T-helper 2 cell (primary cell): ENCODE measurements at places on chromosomes 6 and 20.

DNA sequence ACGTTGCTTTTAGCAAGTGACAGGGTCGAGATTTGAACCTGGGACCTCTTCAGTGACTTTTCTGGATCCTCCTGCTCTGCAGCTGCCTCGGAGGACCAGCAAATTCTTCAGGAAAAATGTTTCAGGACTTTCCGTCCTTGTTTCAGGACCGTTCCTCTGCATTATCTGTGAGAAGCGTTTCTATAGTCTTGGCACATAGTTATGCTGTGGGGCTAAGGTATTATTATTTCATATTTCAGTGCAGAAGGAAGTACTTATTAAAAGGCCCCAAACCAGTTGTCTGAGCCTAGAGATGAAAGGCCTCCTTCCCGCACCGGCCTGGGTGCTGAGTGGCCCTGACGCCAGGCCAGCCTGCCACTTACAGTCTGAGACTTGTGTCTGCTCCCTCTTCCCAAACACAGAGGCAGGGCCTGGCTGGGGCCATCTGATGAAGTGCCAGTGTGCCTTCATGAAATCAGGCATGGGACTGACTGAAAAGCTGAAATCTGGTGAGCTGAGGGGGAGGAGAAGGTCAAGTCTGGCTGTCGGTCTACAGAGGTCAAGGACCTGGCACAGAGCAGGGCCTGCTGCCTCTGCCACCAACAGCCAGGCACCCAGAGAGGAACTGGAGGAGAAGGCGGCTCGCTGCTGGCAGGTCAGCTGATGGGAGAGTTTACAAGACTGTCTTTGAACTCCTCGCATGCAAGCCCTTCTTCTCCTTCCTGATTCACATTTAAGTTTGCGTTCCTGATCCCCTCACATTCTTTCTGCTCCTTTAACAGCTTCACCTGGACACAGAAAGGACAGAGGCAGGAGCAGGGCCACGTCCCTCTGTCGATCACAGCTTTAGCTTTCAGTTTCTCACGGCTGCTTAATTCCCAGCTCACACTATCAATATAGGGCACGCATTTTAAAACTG lies 8.9 kb upstream of the QKI start:
- no peak for DNase-seq

DNA sequence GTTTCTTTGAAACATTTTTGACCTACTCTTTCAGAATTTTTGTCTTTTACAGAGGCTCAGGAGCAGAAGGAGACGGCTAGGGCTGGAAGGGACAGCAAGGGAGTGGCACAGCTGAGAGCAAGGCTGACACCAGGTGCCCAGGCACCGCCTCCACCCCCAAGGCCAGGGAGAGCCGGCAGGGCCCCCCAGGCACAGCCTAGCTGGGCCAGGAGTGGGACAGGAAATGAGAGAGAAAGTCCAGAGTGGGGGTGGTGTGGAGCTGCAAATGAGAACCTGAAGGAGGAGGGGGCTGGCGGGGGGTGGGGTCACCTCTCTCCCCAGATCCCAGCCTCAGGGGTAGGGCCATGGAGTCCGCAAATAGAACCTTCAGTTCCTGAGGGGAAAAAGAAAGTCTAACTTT lies 236.7 kb downstream of the CDC5L start:
- no peak for DNase-seq

GRCh38 chr20:36408219-36408618 lies 102.1 kb downstream of the DLGAP4 start:
- DNase-seq, result no peak

GRCh38 chr6:73011945-73012344 lies 213.4 kb downstream of the KHDC1L start:
- DNase-seq, result no peak

DNA sequence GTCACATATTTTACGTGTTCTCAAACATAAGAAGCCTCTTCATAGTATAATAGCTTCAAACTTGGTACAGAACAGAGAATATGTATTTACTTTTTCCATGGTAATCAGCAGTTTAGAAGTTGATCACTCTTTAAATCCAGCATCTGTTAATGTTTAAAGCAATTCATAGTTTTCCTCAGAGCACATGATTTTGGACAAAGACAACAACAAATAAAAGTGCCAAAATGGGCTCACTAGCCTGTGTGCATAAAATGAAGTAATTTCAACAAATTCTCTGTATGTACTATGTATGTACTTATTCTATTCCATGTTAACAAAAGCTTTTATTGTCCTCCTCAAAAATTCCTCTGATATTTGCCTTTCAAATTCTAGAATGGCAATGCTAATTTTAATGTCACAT lies 38.1 kb upstream of the UST start:
- no peak for DNase-seq

GRCh38 chr20:50750145-50750671 lies 18.8 kb downstream of the PARD6B start:
- no peak for DNase-seq

DNA sequence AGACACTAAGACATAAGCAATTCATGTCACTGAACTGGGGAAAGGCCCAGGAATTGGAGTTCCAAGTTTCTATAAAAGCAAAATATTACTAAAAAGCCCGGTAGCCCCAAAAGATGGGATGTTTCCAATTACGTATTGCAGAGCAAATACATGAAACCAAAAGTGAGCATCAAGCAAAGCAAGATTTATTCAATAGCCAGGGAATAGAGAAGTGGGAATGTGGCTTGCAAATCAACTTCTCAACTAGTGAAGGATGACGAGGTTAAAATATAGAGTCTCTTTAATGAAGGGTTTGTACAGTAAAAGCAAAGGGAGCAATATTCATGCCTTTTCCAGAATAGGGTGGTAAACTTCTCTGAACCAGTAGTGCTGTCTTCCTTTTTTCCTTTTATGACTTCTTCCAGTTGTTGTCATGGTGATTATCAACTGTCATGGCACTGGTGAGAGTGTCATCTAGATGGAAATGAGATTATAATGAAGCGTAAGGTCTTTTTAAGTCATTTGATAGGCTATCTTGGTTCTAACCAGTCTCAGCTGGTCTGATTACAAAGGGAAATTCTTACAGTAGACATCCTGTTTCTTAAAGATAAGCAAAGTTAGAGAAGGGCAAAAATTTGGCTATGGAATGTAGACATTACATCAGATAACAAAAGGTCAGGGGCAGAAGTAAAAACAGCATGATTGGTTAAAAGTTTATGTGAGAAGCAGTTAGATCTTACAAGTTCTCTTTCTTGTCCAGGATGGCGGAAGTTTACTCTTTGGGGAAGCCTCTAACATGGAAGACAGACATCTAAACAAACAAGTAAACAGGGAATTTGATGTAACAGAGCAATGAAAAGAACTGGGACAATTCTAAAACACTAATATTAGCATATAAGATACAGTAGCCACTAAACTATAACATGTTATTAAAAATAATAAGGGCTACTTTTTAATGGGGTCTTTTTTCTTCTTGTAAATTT lies 96.9 kb downstream of the TBX18 start:
- DNase-seq, result no peak

DNA sequence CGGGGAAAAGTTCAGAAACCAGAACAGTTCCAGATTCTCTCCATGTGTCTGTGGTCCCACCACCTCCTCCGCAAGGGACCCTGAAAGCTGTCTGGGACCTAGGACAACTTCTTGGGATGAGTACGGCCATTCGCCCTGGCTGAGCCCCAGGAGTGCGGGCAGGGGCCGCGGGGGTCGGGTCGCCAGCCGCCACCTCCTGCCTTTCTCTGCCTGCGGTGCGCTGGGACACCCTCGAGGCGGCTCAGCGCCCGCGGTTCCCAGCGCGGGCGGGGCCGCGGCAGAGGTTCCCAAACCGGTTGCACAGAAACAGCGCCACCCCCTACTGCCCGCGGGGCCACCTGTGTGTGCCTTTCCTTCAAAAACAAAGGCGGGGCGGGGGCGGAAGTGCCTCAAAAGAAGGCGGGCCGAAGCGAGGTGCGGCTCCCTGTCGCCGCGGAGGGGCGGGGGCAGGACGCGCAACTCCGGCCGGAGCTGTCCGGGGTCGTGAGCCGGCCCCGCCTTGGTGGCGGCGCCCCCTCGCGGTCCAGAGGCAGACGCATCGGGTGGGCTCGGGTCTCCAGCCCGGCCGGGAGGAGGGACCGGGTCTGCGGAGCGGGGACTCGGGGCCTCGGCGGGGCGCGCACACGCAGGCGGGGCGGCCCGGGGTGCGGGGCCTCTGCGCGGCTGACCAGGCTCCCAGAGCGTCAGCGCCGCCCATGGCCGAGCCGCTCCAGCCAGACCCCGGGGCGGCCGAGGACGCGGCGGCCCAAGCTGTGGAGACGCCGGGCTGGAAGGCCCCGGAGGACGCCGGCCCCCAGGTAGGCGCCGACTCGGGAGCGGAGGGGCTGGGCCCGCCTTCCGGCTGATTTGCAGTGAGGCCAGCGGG lies at the start of gene HEBP2:
TSS of gene HEBP2 (plus strand) at position 423 of the 865 bp plus-strand sequence. CDS start at position 696, 273 bp downstream.
- peak; percentile 92 for DNase-seq

- DNase-seq, result no peak
Measured at GRCh38 chr20:46342451-46343347, 34.4 kb upstream of the CDH22 start.

GRCh38 chr6:106180208-106180607 lies 94.1 kb downstream of the PRDM1 start:
- DNase-seq, result no peak

DNA sequence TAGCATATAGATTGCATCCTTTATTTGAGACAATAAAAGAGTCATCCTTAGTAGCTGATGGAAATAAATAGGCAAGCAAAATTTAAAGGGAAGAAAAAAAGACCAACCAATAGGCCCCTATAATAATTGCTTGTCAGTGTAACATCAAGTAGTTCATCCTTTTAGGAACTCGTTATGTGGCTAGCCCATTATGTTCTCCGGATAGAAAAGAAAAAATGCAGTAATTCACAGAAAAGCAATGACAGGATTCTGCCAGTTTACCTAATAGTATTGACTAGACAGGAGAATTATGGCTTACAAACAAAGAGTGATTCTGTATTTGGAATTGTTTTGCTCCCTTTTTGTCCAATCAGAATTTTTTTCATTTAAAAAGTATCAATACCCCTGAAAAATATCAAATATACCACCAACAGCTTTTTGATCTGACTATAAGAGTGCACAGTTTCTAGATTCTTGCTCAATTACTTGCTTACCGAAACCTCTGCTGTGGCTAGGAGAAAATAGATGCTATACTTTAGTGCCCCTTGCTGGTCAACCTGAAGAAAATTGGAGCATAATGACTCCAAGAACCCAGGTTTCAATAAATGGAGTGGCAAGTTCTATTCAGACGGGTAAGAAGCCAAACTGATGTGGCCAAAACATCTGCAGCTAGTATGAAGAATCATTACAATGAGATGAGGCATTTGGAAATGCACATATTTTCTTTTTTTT lies 91.5 kb upstream of the SASH1 start:
- no peak for DNase-seq

- no peak for DNase-seq
Measured at GRCh38 chr6:127821431-127821830, 79.4 kb downstream of the THEMIS start.

GRCh38 chr6:23246896-23247295 lies 677.5 kb downstream of the HDGFL1 start:
- DNase-seq, result no peak

DNA sequence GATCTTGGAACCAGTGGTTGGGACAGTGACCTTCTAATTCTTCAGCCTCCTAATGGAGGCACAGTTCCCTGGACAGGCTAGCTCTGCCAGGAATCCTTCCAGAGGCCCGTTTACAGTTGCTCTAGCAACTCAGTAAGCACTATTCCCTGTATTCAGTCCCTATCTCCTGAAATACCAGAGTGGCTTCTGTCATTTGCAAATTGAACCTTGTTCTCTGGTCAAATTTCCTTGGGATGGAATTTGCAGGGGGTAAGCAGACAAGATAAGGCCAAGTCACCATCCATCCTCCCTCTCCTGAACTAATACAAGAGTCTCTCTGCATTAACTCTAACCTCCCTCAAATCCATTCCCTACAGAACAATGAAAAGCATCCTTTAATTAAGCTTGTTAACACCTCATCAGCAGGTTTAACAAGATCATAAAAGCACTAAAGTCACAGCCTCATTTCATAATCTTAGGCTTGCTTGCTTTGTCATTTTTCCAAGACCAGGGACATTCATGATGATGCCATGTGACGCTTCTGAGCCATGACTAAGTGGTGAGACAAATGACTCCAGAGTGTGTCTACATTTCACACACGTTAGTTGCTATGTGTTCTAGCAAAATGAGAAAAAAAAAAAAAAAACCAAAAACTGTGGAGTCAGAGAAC lies 37.1 kb downstream of the SLC22A23 start:
- DNase-seq, result no peak

- DNase-seq, result no peak
Measured at GRCh38 chr6:167210375-167211294, 52.9 kb upstream of the GPR31 start.

DNA sequence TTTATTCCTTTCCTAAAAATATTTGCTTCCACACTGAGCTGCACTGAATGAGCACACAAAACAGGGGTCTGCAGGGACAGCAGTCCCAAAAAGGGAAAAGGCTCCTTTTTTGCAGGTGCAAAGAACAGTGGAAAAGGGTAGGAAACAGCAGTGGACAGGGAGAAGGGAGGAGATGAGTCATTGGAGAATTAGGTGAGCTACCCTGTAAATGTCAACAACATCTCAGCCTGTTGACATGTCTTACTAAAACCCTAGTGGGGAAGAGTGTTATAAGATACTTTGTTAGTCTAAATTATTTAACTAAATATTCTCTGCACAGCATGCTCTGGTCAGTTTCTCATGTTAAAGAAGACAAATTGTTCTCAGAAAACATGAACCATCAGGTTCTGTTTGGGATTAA lies 151.5 kb upstream of the FBXL4 start:
- DNase-seq, result no peak

- DNase-seq, result no peak
Measured at GRCh38 chr6:53765270-53765669, 29.5 kb upstream of the LRRC1 start.

DNA sequence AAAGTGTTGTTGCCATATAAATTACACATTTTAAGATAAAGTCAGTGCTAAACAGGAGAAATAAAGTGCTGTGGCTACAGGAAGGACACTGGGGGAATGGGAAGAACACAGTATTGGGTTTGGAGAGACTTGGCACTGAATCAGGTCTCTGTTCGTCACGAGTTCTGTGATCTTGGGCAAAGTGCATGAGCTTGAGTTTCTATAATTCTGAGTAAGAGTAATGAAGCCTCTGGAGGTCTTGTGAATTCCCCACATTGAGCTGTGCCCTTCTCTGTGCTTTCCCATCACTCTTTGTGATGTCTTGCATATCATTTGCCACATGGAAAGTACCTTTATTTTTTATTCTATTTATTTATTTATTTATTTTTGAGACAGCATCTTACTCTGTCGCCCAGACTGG lies 16.8 kb upstream of the EEF1A1 start:
- DNase-seq, result no peak

- no peak for DNase-seq
Measured at GRCh38 chr6:37904590-37904989, 85.1 kb downstream of the ZFAND3 start.

- no peak for DNase-seq
Measured at GRCh38 chr6:95690328-95690727, 113.0 kb downstream of the MANEA start.
